ENCODE measurements at places on chromosomes 2 and 18.

- no peak for DNase-seq
Measured at GRCh38 chr2:161316701-161317100, 8.5 kb downstream of the PSMD14 start.

- DNase-seq = no peak
Measured at GRCh38 chr2:190355968-190356644, 12.7 kb downstream of the INPP1 start.

DNA sequence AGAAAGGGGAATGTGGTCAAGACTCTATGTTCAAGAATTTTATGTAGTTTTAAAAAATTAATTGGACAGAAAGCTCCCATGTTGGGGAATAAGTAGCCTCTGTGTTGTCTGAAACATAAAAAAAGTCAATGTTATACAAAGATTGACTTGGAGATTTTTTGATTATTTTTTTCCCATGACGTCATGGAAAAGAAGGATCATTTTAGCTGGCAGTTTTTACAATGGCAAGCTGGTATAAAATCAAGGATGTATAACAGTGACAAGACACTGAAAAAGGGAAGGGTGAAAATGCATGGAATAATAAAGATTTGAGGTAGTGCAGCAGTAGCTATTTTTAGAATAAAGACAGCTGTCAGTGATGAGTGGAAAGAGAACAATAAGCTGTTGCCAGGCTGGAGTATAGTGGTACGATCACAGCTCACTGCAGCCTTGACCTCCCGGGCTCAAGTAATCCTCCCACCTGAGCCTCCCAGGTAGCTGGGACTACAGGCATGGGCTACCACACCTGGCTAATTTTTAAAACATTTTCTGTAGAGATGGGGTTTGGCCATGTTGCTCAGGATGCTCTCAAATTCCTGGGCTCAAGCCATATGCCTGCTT is 9.2 kb downstream of the SLC39A10 start:
- no peak for DNase-seq

DNA sequence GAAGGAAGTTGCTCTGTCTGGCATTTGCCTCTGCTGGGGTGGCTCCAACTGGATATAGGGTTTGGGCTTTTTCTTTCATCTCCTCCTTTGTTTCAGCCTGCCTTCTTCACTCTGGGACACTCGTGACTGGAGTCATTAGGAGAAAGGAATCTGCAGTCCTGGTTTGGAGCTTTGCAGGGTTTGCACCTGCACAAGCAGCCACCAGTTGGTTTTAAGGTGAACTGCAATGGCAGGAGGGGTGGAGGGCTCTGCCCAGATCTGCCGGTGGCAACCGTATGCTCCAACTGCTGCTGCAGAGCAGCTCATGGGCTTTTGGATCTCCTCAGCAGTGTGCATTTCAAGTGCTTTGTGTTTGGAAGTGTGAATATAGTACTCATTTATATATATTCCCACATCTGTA is 131.3 kb upstream of the MGAT5 start:
- DNase-seq = no peak

DNA sequence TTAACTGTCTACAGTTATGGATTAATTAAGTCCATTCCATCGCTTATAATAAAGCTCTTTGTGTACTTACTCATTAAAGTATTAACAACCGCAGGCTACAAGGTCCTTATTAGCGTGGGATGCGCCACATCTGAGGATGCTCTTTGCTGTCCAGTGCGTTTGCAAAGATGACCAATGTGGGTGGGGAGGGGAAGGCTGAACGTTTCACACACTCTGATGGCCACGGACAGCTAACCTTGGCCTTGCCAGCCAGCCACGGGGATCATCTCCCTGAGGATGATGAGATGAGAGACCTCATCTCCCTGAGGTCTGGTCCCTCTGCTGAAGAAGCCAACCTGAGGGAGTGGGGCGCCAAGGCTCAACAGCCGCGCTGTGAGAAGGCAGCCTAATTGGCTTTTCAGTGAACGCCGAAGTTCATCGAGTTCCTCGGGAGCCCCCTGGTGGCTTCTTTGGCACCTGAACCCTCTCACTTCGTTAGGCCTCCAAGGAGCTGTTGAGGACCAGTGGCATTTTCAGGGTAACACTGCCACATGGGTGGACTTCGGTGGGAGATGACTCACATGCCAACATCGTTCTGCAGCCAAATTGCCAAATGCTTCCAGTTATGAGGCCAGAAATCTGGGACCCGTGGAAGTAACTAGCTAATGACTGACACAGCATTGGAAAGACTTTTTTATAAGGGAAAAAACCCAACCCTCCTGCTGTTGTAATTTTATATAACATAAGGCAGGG is 69.3 kb upstream of the SEC11C start:
- peak; percentile 46 for DNase-seq

GRCh38 chr2:75233965-75234364 is 34.6 kb upstream of the TACR1 start:
- DNase-seq = no peak

GRCh38 chr18:58608216-58608615 is 20.7 kb downstream of the ALPK2 start:
- no peak for DNase-seq

DNA sequence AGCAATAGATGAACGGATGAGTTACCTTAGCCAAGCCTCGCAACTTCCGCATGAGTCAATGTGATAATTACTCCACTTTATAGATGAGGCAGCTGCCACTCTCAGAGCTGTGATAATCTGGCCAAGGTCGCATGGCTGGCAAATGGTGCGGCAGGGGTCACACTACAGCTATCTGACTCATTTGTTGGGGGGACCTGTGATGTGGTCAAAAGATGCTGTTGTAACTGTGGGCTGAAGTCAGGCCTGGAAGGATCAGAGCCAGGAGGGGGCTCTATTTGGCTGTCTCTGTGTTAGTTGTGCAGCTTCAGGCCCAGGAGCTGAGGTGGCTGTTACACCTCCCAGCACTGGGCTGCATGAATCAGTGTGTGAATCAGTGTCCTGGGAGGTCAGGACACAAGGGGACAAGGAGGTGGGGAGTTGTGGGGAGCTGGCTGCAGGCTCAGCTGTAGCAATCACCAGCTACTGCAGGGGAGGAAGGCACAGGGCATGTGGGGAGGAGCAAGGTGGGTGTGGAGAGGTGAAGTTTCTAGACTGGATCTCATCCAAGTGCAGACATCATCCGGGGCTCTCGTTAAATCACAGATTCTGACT is 33.1 kb downstream of the NGEF start:
- no peak for DNase-seq

- DNase-seq = no peak
Measured at GRCh38 chr2:231111987-231112386, 12.9 kb downstream of the HTR2B start.

- DNase-seq = no peak
Measured at GRCh38 chr2:209426432-209426831, 2.6 kb downstream of the MAP2 start.

- DNase-seq = no peak
Measured at GRCh38 chr2:179837408-179837807, 24.0 kb downstream of the ZNF385B start.

GRCh38 chr2:28801726-28802125 is 8.9 kb upstream of the SPDYA start:
- no peak for DNase-seq

- DNase-seq = no peak
Measured at GRCh38 chr2:72014831-72015230, 132.8 kb downstream of the CYP26B1 start.

- no peak for DNase-seq
Measured at GRCh38 chr2:216148983-216149382, 39.8 kb downstream of the XRCC5 start.

Measured in stimulated activated CD8-positive, alpha-beta memory T cell treated with anti-CD3 and anti-CD28 coated beads, Interleukin-2, amount 100 ng/mL, for 1 hour (primary cell).